NCI-H446 (cell line): ENCODE measurements at places on chromosomes 2 and 18.

- DNase-seq = no peak
Observed at GRCh38 chr2:195445639-195446038, 211.4 kb upstream of the SLC39A10 start.

DNA sequence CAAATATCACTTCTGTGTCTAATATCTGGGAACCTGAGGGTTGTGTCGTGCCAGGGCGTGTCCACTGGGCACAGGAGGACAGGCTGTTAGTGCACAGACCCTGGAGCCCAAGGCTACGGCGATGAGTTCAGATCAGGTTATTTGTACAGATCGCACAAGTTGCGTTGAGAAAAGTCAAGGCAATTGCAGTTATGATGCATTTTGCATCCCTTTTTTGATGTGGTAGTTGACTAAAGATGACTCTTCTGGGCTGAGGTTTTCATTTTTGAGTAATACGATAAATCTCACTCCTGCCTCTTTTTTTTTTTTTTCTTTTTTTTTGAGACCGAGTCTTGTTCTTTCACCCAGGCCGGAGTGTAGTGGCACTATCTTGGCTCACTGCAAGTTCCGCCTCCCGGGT lies 7.2 kb downstream of the RBFA start:
- no peak for DNase-seq

DNA sequence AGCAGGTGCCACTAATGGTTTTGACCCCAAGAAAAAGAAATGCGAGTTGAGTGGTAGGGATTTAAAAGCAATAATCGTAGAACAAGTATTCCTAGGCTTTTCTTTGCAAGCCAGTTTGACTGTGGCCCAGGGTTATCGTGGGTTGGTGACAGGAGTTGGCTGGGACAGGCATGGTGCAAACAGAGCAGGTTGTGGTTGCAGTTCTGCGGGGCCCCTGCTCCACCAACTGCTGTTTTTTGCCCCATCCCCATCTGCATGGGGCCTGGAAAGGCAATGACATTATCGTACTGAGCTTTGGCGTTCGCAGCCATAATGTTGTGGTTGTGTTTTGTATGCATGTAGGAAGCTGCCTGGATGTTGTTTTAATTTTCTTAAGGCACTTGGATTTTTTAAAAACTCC lies 274.0 kb downstream of the TSN start:
- no peak for DNase-seq

- no peak for DNase-seq
Observed at GRCh38 chr2:215614296-215614695, 178.4 kb upstream of the FN1 start.
